ENCODE measurements at places on chromosomes 7 and 10.

GRCh38 chr7:14478834-14479510, 423.6 kb downstream of the DGKB start:
- DNase-seq, result no peak

DNA sequence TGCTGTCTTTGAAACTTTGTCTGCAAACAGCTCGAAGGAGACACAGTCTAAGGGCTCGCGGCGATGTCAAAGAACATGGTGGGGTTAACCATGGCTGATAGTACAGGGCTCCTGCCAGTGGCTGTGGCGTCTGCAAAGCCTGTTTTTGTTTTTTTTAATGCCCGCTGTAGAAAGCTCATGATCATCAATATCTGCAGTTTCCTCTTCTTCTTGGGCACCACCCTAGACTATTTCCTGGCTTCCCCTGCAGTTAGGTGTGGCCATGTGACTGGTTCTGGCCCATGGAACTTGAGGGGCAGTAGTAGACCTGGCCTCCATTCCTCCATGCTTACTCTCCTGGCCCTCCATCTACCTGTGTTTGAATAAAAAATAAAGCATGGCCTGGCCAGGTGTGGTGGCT, 21.8 kb upstream of the SAMD8 start:
- no peak for DNase-seq

DNA sequence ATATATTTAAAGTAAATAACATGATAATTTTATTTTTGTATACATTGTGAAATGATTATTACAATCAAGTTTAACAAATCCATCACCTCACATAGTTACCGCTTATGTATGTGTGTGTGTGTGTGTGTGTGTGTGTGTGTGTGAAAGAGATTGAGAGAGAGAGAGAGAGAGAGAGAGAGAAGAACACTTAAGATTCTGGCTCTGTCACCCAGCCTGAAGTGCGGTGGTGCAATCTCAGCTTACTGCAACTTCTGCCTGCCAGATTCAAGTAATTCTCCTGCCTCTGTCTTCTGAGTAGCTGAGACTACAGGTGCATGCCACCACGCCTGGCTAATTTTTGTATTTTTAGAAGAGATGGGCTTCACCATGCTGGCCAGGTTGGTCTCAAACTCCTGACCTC, 17.8 kb downstream of the LYZL1 start:
- DNase-seq, result no peak

DNA sequence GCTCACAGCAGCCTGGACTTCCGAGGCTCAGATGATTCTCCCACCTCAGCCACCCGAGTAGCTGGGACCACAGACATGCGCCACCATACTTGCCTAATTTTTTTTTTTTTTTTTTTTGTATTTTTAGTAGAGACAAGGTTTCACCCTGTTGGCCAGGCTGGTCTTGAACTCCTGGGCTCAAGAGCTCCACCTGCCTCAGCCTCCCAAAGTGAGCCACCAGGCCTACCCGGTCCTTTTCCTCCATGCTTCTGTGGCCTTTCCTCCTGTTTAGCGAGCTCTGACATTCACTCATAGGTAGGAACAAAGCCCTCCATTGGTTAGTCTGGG, 50.1 kb upstream of the SRPK2 start:
- DNase-seq, result no peak

DNA sequence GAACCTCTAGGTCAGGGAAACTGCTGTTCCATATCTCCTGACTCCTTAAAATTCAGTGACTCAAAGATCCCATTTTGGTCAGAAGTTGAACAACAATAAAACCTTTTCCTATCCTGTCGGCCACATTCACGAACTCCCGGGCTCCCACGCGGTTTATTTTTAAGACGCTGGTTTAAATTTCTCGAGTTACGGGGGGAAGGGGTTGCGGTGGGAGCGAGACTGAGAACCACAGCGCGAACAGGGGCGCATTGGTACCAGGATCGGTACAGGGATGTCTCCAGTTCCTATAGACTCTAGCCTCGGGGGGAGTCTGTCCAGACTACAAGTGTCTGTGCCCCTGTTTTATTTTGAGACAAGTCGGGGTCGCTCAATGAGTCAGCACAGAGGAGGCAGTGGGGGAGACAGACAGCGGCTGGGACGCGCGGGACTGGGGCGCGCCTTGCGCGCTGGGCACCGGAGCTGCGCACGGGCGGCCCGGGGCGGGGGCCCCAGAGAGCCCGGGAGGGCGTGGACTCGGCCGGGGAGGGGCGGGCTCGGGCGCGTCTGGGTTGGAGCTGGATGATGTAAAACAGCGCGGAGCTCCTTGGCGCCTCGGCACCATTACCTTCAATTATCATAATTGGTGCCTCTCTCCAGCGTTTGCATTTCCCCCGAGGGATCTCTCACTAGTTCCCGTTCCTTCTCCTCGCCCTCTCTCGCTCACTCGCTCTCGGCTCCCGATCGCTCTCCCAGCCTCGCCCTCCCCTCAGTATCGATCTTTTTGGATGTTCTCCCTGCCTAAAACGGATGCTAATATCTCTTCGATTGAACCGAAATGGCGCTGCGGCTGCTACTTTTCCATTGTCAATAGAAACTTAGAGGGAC, 8.7 kb upstream of the BAMBI start:
- DNase-seq, result no peak

DNA sequence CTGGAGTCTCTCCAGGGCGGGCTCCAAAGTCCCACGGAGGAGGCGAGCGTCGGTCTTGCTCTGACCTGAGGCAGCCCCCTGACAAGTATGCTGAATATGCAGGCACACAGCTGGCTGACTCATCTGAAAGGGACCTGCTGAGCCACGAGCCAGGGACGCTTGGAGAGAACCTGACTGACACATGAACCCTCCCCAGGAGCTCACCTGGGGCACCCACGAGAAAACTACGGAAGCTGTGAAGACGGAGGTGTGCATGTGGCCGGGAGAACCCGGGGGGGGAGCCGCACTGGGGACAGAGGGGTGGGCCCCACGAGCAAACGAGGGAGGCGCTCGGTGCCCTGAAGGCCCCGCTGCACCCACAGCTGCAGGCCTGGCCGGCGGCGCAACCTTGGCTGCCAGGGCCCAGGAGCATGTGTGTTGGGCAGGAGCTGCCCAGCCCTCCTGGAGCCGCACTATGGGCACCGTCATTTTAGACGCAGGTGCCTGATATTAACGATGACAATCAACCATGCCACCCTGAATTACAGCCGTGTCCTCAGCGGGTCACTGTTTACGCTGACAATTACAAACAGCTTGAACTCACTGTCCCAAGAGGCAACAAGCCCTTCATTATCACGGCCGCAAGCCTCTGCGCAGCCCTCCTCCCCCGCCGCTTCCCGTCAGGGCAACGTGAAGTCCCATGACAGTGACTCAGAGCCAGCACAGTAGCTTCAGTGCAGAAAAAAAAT, 64.7 kb downstream of the DIP2C start:
- DNase-seq, result no peak

GRCh38 chr10:25175527-25176420, 973 bp downstream of the GPR158 start:
- no peak for DNase-seq

DNA sequence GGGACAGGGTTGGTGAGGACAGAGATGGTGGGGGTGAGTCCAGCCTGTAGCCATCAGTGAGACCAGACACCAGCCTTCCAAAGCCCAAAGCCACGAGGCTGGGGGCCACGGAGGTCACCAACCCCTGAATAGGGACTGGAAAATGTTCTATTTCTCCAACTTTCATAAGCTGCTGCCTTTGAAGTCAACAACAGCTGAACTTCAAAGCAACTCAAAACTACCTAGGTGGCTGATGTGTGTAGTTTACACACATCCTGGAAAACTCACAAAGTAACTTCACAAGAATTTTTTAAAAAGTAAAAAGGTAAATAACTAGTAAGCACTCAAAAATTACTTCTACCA, 88.8 kb downstream of the CHST15 start:
- DNase-seq, result no peak

DNA sequence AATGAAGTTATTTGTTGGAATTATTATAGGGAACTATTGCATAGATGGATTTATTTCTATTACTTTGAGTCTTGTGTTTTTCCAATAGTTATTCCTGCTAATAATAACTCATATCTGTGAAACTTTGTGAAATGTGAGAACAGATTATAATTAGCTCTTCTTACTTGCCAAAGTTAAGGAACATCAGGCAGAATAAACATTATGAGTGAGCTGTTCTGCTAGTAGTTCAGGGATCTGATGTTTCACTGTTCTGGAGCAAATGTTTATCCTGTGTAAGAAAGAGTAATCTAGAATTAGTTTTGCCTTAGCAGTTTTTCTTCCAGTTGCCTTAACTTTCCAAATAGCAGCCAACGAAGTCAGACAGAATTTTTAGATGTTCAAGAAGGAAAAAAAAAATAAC, 245.2 kb upstream of the PLXDC2 start:
- no peak for DNase-seq

DNA sequence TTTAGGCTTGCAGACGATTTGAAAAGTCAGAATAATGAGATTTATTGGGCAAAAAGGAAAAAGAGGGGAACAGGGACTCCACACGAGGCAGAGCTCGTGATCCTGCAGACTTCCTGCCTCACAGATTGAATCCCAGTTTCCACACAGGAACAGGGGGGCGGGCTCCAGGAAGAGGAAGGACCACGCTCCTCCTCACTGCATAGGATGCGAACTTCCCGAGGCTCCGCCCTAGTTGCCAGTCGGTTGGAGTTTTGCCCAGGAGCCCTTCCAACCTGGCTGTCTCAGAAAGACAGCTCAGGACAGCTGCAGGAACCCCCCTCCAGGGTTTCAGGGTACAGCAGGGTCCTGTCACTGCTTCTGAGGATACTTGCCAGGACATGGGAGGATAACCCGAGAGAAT, 488.3 kb upstream of the ADARB2 start:
- DNase-seq, result no peak

DNA sequence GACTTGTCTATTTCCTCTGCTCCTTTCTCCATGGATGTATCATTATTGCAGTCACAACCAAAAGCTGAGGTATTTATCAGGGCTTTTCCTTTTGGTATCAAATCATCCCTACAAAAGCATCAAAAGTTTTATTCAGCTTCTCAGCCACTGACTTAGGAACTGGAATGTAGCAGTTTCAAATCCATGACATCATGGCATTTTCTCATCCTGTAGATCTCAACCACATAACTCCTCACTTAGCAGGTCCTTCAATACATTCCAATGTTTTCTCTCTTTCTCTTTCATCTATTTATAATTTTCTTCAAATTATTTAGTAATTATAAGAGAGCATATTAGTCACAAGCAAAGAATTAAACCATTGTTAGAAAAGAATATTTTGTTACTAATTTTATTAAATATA, 537.4 kb upstream of the SORCS1 start:
- no peak for DNase-seq

DNA sequence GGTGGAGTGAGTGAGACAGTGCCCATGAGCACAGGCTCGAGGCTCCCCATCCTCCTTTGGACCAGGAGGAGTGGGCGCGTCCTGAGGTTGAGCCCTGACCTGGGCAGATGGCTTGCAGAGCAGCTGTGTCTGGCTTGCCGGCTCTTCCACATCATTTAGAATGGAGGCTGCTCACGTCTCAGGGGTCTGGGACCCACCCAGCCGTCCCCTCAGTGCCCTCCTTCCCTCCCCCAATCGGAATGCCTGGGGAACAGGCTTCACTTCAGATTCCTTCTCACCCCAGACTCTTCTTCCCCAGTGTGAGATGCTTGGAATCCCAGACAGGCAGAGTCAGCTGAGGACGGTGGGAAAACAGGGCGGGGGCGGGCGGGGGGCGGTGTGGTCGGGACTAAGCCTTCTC, 968.6 kb upstream of the ZNF722 start:
- DNase-seq, result no peak

- DNase-seq, result no peak
These were observed 25.6 kb downstream of the CASP7 start for GRCh38 chr10:113705344-113705652.

DNA sequence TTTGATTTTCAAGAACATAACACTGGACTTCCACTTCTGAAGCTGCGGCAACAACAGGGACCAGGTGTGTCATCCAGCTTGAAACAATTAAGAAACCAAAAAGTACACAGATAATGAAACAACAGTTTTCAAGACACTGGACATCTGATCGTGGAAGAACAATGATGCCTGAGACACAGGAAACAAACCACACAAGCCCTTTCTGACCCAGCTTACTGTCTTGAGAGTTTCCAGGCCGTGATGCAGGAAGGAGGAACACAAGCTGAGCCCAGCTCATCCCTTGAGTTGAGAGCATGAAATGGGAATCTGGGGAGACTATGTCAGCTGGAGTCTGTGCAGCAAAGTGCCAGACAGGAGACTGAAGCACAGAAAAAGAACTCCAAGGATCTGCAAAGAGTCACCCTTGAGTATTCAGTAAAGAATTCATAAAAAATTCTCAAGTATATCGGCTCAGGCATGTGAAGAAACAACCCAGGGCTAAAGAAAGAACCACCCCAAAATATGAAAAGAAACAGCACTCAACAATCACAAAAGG, 91.6 kb downstream of the RNF32 start:
- DNase-seq, result no peak

GRCh38 chr7:146736446-146737190, 620.0 kb downstream of the CNTNAP2 start:
- DNase-seq, result no peak

GRCh38 chr7:309586-310228, 19.7 kb downstream of the FOXL3 start:
- no peak for DNase-seq

DNA sequence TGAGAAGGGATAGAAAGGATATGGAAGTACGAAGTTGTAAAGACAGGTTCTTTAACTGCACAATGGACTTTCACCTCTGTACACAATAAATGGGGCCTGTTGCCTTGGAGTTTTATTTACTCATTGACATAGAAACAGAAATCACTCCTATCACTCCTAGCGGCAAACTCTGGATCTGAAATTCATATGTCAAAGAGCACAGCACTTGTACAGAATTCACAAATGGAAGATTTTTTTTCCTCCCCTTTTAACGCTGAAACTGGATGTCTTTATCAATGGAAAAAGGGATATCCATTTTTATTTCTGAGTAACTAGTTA, 18.2 kb downstream of the NT5C3A start:
- no peak for DNase-seq

DNA sequence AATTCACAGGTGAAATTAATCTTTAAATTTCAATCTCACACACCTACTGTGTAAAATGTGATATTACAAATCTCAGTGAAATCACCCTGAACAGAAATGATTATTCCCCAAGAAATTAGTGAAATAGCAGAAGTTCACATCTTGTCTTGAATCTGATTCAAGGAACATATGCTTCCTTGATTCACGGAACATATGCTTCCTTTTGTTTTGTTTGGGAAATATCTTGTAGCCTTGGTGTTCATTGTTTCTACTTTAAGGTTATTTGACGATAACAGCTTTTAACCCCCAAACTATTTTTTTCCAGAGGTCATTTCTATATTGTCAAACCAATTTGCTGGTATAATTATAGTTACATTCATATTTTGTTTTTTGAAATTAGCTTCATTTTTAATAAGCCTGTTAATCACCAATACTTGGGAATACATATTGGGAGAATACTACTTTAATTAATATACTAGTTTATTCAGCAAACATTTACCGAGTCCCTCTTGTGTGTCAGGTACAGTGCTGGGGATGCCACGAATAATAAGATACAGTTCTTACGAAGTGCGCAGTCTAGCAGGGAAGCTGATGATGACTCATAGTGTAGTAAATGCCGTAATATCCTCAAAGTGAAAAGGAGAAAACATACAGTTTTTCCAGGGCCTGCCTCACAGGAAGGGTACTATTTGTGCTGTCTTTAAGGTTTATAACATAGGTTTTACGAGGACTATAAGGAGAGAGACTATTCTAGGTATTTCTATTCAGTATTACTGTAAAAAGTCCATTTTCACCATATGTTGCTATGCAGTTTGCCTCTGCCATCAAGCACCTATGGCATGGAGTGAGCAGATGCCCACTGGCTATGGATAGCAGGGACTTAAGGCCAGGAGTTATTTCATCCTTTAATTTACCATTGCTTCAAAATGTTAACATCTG, 32.5 kb downstream of the PRKAR2B start:
- DNase-seq, result no peak
